ENCODE measurements at places on chromosomes 2 and 18.

- no peak for DNase-seq
Observed at GRCh38 chr18:66159451-66159850, 408.6 kb downstream of the CDH7 start.

DNA sequence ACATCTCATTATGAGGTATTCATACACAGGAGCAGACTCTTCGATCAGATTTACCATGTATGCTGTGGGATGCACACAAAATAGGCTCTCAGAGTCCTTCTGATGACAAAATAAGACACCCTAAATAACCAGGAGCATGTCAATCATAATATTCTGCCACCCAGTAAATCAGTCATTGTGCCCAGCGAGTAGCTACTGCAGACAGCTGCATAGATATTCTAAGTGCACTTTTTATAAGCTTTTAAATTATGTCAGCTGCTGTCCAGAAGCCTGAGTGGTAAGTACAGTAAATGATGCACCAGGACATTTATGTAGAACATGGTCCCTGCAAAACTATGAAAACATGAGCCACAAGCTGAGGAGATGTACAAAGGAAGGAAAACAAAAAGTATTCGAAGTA, 102.9 kb downstream of the CCDC141 start:
- DNase-seq, result no peak

GRCh38 chr2:12493031-12493513, 223.7 kb upstream of the TRIB2 start:
- peak; percentile 72 for DNase-seq

GRCh38 chr2:197273485-197273884, 37.1 kb downstream of the ANKRD44 start:
- DNase-seq, result no peak

GRCh38 chr2:212940816-212941215, 210.6 kb downstream of the IKZF2 start:
- peak; percentile 1 for DNase-seq

DNA sequence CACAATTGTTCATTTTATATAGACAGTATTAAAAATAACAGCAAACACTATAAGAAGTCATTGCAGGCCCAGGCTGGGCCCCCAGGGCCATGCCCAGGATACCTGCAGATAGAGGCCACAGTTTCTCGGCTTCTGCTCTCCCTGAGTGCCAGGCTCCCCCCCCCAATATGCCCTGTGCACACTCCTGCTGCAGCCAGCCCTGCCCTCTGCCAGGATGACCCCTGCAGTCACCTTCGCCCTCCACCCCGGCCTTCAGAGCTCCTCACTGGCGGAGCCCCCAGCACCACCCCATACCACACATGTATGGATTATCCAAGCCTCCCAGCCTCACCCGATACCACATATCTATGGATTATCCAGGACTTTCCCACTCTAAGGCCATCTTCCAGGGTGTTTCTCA, 104.5 kb downstream of the TPO start:
- no peak for DNase-seq

GRCh38 chr2:102194609-102195268, 7.9 kb downstream of the IL1RL2 start:
- DNase-seq, result no peak

DNA sequence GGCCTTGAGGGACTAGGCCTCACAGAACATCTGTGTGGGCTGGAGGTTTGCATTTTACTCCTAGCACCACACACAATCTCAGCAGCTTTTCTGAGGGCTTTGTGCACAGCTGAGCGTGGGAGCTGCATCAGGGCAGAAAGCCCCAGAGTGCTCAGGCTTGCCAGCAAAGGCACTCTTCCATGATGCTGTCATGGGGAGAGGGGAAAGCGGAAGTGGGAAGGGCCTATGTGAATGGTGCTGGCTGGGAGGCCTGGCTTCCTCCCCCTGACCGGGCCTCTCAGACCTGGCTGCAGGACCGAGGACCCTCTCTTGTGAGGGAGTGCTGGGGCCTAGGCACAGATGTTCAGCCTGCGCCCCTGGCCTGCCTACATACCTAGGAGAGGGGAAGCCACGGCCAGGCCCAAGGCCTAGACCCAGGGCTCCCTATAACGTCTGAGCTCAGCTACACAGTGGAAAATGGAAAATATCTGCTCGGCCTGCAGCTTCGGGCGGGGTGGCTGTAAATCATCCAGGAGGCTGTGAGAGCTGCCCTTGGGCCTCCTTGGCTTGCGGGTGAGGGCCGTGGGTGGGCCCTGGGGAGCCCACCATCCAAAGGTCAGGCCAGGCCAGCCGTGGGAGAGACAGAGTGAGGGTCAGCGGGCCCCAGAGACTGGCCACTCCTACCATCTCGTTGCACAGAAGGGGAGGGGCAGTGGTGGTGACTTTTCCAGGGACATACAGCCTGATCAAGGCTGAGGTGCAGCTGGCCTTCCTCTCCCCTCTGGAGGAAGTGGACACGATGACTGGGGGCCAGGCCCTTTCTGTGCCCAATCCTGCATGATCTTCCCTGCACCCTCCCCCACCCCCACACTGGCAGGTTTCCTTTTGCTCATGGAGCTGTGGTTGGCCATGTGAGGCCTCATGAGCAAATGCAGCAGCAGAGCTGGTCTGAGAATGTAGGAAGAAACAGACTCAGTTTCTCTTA, 22.8 kb downstream of the GLI2 start:
- DNase-seq, result peak; percentile 79

DNA sequence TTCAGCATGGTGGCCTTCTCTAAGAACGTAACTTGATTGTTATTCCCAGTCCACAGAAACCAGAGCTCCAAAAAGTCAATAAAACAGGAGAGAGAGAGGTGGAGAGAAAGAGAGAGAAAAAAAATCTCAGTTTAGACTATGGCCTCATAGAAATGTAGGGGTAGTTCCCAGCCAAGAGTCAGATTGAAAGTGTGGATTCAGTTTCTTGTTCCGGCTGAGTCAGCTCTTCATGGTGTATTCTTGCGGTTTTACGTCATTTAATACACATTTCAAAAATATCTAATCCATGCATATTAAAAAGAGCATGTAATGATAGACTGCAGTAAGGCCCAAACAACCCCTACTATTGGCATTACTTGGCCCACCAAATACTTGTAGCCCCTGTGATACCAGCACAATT, 303.9 kb downstream of the ETAA1 start:
- DNase-seq, result peak; percentile 66

DNA sequence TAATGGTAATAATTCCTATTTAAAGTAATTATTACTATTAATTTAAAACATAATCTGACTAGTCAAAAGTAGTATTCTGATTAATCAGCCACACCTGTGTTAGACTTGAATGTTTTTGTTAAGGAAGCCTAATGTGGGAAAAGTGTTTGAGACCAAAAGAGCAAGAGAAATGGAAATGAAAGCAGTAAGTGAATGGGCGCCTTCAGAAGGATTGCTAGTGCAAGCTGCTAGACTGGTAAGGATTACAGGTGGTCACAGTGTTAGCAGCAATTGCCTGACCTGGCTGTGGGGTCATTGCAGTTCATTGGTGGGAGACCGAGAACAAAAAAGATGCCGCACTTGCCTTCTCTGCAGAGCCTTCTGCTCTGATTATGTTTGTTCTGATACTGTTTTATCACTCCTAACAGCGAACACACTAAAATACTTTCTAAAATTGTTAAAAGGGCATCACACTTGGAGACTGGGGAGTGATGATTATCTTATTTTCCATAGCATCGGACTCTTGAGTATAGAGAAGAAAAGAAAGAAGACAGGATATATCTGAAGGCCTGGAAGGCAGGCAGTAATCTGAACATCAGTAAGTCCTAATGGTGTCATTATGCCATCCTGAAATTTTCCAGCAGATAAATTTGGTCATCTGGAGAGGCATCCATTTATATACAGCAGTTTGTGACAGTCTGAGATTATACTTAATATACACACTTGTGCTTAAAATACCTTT, 5.8 kb downstream of the SOCS6 start:
- DNase-seq, result no peak

DNA sequence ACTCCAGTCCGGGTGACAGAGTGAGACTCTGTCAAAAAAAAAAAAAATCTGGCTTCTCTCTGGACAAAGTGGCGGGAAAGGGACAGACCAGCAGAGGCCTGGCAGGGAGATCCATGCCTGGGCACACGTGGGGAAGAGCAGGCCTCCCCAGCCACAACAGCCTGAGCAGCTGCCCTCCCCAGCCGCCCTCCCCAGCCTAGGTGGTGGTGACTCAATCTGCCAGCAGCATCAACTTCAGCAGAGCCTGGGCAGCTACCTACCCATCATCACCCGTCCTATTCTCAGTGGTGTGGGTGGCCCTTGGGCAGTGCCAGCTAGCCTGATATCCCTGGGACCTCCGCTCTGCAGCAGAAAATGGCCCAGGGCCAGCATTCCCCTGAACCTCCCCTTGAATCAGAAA, 612.4 kb downstream of the FBXO15 start:
- no peak for DNase-seq

DNA sequence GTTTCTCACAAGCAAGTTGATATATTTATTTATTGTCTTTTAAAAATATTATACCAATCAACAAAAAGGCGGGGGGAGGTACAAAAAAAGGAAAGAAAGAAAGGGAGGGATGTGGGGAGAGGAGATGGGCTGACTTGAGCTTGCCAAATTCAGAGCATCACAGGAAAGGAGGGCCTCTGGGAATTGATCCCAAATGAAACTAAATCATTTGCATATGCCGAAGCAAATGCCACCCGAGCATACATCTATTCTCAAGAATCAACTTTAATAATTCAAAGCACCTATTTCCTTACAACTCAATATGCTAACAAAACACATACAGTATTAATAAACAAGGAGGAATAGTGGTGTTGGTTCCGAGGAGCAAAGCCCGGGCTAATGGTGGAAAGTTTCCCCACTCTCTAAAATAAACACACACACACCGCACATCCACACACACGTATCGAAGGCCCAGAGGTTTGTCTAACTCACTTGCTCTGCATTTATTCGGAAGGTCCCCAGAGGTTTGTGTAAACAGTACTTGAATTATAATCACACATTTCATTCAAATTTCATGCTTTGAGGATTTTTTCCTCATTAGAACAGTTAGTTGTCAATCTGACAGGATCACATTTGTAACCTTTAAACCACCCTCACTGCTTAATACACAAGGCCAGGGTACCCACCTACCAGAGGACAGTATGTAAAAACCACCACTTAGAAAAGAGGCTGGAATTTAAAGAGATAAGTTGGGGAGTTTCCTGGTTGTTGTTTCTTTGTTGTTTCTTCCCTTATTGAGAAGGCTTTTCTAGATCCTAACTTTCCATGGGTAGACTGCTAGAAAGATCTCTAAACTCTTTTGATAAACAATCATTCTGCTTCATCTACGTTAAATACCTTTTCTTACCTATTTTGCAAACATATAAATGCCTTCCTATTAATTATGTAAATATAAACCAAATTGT, 264.7 kb downstream of the TCF4 start:
- peak; percentile 69 for DNase-seq

- DNase-seq, result no peak
Observed at GRCh38 chr18:6563896-6564295, 149.2 kb upstream of the L3MBTL4 start.
